Regular cardiac myocyte (primary cell): ENCODE measurements at places on chromosomes 2 and 18. TPM values are rescaled to one million over a fixed set of nuclear protein-coding genes. Genes with fewer than 3 reads are reported as not detected.

The CCDC74B gene
- total RNA-seq, result 1.5 and 2.3 TPM in 2 replicates

The GAREM1 gene
- 2.5 and 3.9 TPM in 2 replicates for total RNA-seq

The IMPACT gene
- total RNA-seq, result 28.2 and 36.4 TPM in 2 replicates

The ACMSD gene
- total RNA-seq, result 0.28 TPM in 1 of 2 replicates, not detected in the other

The SCG2 gene
- 1.5 and 70.5 TPM in 2 replicates for total RNA-seq

The CIB4 gene
- not detected in 2 replicates for total RNA-seq

The CXCR4 gene
- 0.77 and 0.85 TPM in 2 replicates for total RNA-seq

The GKN2 gene
- total RNA-seq, result not detected in 2 replicates

The KIF1A gene
- total RNA-seq, result under 0.01 TPM in 1 of 2 replicates, not detected in the other

The RTKN gene
- 10.2 and 13.5 TPM in 2 replicates for total RNA-seq

The ADCYAP1 gene
- not detected in 2 replicates for total RNA-seq

The CBLN2 gene
- total RNA-seq, result not detected in 2 replicates

The SRD5A2 gene
- not detected in 2 replicates for total RNA-seq

The RTTN gene
- 12.4 and 20.5 TPM in 2 replicates for total RNA-seq
